Colonic mucosa (tissue), 4 donors: ENCODE measurements at places on chromosomes 2 and 18. TPM values are rescaled to one million over a fixed set of nuclear protein-coding genes. Genes with fewer than 3 reads are reported as not detected.

Gene UGT1A8
- 16.8 TPM for total RNA-seq

GRCh38 chr2:216775043-216775453 lies 79.7 kb upstream of the IGFBP5 start:
- no peak for DNase-seq

DNA sequence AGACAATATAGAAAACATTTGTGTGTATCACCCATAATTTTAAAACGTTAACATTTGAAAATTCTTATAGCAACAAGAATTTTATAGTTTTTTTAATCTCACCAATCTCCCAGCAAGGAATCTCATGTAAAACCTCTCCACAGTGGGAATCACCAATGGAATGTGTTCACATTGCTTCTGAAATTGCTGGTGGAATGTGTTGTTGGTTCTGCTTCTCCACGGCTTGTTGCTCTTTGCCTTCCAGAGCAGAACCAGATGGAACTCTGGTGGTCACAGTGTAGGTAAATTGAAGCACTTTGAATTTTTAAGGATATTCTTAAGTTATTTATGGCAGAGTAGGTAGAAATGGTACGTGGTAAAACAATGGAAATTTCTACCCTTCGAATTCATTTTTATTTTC lies 35.1 kb downstream of the DCAF17 start:
- DNase-seq: no peak

DNA sequence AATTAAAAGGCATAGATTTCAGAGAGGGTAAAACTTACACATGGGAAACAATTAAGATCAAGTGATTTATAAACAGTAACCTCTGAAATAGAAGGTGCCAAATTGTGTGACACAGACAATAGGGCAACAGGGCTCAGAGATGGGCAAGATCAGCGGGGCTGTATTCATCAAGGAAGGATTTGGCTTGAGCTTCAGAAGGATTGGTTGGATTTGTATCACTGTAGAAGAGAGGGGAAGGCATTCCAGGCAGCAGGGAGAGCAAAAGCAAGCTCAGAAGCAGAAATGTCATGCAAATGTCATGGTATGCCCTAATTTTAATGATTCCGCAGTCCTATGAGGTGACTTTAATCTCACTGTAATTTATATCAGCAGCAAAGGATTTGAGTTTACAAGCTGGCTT lies 415.0 kb upstream of the NRP2 start:
- DNase-seq: no peak

- no peak for DNase-seq
Measured at GRCh38 chr2:161842736-161843433, 218.7 kb downstream of the SLC4A10 start.

DNA sequence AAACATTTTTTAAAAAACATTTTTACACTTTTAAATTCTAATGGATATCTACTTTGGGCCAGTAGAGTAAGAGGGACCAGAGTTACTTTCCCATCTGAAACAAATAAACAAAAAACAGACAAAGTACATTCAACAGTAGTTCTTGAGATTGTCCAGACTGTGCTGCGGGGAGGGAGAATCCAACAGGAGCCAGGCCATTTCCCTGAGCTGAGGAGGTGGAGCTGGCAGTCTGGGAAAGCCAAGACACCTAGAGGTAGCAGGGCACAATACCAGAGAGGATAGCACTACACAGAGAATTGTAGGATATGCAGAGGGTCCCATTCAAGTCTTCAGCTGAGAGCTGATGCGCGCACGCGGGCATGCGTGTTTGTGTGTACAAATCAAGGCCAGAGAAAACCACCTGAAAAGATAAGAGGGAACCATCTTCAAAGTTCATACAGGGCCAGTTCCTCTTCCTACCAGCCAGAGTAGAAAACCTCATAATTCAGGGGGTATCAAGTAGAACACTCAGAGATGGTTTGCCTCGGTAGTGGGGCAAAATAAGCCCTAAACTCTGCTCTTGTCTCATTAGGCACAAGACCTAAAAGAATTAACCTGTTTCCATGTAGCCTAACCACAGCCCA lies 44.0 kb downstream of the PTRHD1 start:
- no peak for DNase-seq

GRCh38 chr2:196233021-196233804 lies 61.8 kb upstream of the STK17B start:
- peak; percentile 48 for DNase-seq
